ENCODE measurements at places on chromosomes 16 and 17.
A peak's percentile ranks its signal among the peaks of the same experiment; 100 is the strongest.

DNA sequence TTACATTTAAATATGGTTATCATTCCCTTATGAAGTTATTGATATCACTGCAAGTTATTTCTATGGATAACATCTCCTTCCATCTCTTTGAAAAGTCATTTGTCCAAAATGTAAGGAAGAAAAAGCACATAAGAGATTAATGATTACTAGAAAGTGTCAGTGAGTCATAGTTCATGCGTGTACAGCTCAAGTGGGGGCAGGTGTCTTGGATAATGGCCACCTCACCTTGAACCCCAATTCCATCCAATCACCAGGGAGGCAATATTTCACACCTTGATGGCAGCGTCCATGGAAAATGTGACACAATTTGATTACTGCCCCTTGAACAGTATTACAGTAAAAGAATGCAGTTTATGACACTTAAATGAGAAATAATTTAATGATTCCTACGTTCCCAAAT lies 358.3 kb upstream of the SOX9 start:
- no peak for DNase-seq

GRCh38 chr17:46853896-46854444 lies 2.6 kb downstream of the WNT9B start:
- DNase-seq: no peak

DNA sequence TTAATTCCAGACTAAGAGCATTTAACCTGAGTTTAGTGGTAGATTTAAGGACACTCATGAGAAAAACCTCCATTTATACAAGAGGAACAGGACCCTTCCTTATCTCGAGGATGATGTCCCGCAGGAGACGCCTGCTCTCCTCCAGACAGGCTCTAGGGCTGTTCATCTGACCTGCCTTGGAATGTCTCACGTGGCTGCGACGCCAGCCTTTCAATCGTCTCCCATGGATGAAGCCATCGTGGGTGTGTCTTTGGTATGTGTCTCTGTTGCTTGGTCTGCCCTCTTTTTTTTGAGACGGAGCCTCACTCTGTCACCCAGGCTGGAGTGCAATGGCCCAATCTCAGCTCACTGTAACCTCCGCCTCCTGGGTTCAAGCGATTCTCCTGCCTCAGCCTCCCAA lies 16.5 kb downstream of the CHMP6 start:
- DNase-seq: no peak

GRCh38 chr16:79493911-79494310 lies 106.6 kb downstream of the MAF start:
- DNase-seq: no peak

GRCh38 chr17:80749611-80750010 lies 205.0 kb downstream of the RPTOR start:
- no peak for DNase-seq

DNA sequence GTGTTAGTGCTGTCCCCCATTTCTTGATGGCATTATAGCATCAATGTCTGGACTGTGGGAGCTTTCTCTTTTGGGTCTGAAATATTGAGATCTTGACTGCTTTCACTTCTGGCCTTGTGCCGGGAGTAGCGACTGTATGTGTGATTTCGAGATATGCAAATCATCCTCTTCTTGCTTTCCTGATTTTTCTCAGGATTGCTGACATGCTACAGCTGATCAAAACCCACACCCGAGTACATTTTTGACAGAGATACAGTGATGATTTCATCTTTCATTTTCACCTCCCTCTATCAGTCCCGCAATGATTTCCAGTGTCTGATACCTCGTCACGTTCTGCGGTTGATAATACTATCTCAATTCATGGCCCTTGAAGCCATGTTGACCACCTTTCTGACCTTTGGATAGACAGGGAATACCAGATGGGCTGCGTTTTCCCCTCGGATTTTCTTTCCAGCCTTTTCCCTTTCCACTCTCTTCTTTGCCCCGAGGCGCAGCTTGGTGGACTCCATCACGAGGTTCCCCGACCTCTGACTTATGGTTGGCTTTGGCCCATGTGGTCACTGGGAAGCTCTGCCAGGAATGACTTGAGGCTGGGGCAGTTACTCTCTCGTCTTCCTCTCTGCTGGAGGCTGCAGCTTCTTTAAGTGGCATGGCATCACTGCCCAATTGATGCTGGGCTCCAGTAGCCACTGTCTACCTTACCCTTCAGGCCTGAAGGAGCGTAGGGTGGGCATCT lies 184.4 kb downstream of the SNX29 start:
- DNase-seq: no peak

GRCh38 chr16:75218256-75219076 lies at the start of gene CTRB1:
TSS of gene CTRB1 (plus strand) at chr16:75218988. CDS start at chr16:75219008, 20 bp downstream.
- DNase-seq: no peak

DNA sequence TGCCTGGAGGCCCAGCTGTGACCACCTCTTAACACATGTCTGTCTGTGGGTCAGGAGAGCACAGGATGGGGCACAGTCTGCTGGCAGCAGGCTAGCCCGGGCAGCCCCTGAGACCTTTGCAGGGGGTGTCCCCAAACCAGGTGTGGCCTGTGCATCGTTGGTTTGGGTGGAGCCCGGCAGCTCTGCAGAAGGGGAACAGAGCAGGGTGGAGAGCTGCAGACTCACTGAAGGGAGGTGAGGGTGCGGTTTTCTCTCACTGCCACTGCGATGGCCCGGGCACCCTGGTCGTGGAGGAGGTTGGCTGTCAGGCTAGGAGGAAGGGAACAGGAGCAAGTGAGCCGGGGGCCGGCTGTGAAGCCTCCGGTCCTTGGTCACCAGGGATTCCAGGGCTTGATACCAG lies 28.8 kb downstream of the NLRC3 start:
- DNase-seq: no peak

- DNase-seq: no peak
Observed at GRCh38 chr16:25100511-25100910, 11.0 kb upstream of the LCMT1 start.

GRCh38 chr17:48830840-48831548 lies at the start of gene CALCOCO2:
TSS of gene CALCOCO2 (plus strand) at chr17:48831035. CDS start at chr17:48841708, 10,673 bp downstream.
- peak; percentile 80 for DNase-seq

- DNase-seq: no peak
Observed at GRCh38 chr16:83138976-83139690, 512.4 kb downstream of the CDH13 start.

GRCh38 chr17:47719411-47720152 lies 13.5 kb upstream of the TBX21 start:
- no peak for DNase-seq

DNA sequence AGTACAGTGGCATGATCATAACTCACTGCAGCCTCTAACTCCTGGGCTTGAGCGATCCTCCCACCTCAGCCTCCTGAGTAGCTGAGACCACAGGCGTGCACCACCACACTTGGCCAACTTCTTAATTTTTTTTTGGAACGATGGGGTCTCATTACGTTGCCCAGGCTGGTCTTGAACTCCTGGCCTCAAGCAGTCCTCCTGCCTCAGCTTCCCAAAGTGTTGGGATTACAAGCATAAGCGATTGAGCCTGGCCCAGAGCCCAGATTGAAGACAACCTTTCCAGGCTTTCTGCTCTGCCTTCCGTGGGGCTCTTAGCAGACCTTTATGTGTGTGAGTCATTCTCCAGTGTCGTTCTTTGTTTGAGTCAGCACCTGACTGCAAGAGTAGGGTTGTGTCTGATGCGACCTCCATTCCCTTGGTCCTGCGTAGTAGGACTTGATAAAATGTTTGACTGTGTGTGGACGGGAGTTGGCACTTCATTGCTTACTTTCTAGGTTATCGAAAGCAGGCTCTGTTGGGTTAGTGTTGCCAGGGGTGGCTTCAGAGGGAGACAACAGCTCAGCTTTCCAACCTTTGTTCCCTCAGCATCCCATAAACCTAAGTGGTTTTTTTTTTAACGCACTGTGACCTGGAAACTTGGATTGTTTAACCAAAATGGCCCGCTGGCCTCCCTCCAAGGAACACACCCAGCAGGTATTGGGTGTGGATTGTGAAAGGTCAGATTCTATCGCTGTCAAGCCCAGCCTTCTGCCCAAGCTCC lies 26.4 kb downstream of the EEF2K start:
- peak; percentile 86 for DNase-seq

DNA sequence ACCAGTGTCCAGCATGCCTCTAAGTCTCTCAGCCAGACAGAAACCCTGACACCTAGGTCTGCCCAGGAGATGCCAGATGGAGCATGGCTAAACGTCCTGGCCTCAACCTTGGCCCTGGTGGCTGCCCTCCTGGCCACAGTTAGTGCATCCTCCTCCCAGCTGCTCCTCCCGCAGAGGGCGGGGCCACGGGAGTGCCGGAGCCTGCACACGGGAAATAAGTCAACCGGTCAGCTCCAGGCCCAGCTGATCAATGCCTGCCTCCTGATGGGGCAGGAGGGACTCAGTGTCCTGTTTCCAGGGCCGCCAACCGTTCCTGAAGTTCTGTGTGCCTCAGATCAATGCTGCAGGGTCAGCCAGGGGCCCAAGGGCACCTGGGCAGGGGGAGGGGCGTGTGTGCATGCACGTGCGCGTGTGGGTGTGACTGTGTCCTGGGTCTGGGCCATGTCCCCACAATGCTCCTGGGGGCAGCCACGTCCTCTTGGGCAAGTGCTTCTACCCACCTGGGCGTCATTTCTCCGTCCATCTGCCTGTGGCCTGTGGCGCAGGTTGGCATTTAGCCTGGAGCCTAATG lies 4.6 kb upstream of the KCNJ12 start:
- no peak for DNase-seq

GRCh38 chr17:76894842-76895241 lies 26.6 kb downstream of the MGAT5B start:
- DNase-seq: no peak

DNA sequence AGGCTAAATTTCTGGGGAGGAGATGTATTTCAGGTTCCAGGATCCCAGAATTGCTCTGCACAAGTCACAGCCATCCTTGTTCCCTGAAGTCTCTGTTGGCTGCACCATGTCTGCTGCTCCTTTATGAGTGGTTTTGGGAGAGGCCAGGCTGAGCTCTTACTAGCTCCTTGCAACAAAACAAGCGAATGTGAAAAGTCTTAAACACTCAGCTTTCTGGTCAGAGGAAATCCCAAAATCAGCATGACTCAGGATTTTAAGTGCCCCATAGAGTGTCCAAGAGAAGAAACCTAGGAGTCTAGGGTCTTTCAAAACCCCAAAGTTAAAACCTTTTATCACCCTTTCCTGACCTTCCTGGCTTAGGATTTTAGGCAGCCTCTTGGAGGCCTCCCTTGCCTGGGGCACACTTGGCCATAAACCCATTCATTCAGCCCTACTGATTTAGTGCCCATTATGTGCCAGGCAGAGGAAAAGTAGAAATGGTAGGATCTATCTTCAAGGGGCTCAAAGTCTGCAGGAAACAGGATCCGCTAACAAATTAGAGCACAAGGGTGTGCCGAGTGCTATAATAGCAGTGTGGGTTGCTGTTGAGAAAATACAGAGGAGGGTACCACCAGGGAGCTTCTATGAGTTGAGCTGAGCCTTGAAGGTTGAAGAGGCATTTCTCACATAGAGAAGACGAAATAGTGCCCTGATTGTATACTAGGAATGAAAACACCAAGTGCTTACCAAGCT lies 36.9 kb downstream of the SOST start:
- no peak for DNase-seq

DNA sequence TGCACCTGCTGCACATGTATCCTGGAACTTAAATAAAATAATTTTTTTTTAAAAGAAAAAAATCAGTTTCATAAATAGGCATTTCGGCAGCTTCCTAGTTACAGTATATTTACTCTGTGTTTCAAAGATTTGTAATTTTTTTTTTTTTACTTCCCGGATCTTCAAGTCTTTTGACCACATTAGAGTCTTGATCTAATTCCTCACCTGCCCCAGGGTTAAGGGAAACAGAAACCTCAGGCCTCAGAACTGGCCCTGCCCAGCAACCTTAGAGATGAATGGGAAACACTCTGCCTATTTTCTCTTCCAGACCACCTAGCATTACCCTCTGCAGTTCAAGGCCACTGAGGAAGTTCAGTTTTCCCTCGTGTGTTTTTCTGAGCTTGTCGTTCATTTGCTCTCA lies 304.0 kb downstream of the MAF start:
- DNase-seq: no peak

- DNase-seq: no peak
Observed at GRCh38 chr17:1830288-1830687, 483 bp downstream of the RPA1 start.

DNA sequence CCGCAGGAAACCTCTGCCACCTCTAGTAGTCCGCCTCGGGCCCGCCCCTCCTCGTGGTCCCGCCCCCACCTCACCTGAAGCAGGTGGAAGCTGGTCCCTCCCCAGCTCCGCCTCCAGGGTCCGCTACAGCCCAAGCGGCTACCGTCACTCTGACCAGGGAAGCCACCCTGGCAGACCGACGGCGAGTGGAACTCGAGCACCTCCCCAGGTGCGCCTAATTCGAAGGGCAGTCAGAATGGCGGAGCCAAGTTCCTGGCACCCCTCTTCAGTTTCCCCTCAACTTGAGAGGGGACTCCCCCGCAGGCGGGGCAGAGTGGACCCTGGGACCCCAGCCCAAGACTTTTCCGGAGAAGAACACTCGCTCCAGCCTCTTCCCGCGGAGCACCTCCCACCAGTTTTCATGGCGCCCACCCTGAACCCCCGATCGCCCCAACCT lies 507 bp downstream of the FHOD1 start:
- no peak for DNase-seq

GRCh38 chr16:17082095-17082882 lies 388.5 kb downstream of the XYLT1 start:
- no peak for DNase-seq

- no peak for DNase-seq
Observed at GRCh38 chr17:16297367-16298139, 55.7 kb downstream of the CENPV start.

GRCh38 chr17:72121164-72122009 lies 567 bp downstream of the SOX9 start:
- peak; percentile 47 for DNase-seq

DNA sequence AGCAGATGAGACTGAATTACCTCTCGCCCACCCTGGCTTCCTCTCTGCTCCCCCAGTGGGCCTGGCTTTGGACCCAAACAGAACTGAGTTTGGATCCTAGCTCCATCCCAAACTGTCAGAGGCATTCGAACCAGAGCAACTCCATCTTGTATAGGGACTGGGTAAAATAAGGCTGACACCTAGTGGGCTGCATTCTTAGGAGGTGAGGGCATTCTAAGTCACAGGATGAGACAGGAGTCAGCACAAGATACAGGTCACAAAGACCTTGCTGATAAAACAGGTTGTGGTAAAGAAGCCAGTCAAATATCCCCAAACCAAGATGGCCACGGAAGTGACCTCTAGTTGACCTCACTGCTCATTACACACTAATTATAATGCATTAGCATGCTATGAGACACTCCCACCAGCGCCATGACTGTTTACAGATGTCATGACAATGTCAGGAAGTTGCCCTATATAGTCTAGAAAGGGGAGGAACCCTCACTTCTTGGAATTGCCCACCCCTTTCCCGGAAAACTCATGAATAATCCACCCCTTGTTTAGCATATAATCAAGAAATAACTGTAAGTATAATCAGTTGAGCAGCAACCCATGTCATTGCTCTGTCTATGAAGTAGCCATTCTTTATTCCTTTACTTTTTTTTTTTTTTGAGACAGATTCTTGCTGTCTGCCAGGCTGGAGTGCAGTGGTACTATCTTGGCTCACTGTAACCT lies 44.4 kb downstream of the LYRM1 start:
- DNase-seq: no peak

- DNase-seq: no peak
Observed at GRCh38 chr17:79497777-79498348, 113.0 kb downstream of the RBFOX3 start.

GRCh38 chr17:77126519-77126918 lies 14.2 kb upstream of the SEC14L1 start:
- no peak for DNase-seq

- DNase-seq: no peak
Observed at GRCh38 chr16:15856901-15857698, at the start of gene MYH11. TSS of gene MYH11 (minus strand) at chr16:15857028. CDS start at chr16:15838252, 18,776 bp downstream.

GRCh38 chr16:4293822-4294457 lies 21.1 kb upstream of the TFAP4 start:
- peak; percentile 75 for DNase-seq

GRCh38 chr16:19384656-19385055 lies 33.0 kb upstream of the TMC5 start:
- no peak for DNase-seq

Measured in NCI-H2227 treated with DMSO at 0.1 percent for 48 hours (cell line).